Lung (tissue), 17 donors: ENCODE measurements at places on chromosomes 7 and 10. TPM values are rescaled to one million over a fixed set of nuclear protein-coding genes. Genes with fewer than 3 reads are reported as not detected.

DNA sequence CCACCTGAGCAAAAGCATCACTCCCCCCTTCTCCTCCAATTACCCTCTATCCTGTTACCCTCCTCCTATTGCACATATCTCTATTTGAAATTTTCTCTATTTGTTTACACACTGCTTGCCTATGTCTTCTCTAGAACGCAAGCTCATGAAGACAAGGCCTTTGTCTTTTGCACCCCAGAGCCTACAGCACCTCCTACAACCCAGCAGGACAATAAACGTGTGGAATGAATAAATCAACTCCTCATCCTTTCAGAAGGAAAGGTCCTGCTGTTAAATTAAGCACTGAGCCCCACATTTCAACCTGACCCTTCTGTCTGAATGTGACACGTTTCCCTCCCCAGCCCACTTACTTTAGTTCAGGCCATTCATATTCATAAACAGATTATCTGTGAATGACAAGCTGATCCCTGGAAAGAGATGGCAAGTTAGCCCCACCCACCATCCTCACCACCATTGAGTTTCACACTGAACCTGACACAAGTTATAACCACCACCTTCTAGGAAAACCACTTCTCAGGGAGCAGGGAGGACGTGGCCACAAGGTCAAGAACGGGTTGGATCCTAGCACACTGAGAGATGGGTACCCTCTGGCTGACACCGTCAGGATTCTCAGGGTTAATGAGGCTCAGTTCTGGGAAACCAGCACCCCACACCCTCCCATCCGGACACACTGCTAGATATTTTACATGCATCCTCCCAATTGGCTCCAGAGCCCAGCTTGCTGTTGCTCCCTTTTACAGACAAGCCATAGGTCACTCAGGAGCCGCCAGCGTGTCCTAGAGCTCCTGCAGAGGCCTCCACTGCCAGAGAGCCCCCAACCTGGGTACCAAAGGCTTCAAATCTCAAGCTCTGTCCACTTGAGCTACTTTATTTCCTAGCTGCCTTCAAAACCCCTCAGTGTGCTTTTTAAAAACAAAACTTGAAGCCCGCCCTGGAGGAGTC is 934 bp downstream of the PRTFDC1 start:
- peak; percentile 82 for DNase-seq

- DNase-seq = no peak
Observed at GRCh38 chr10:61124756-61125530, 181.0 kb upstream of the RHOBTB1 start.

Gene CADPS2
- 37.9 TPM for total RNA-seq

- no peak for DNase-seq
Observed at GRCh38 chr10:104923501-104923900, 282.4 kb downstream of the SORCS3 start.

DNA sequence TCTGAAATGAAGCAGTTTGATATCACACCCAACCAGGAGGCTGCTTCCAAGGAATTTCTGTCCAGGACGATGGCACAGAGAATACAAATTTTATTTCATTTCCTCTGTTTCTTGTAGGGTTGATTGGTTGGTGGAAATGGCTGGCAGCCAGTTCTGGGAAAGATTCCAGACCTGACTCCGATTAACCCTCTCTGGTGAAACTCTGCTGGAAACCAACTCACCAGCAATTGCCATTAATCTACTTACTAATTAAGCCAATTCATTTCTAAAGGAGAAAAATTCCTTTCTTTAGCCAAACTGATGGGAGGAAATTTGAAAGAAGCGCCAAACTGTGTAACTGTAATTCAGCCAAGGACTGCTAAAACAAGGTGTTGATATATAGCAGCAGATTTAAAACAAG is 10.7 kb downstream of the PTF1A start:
- peak; percentile 17 for DNase-seq

DNA sequence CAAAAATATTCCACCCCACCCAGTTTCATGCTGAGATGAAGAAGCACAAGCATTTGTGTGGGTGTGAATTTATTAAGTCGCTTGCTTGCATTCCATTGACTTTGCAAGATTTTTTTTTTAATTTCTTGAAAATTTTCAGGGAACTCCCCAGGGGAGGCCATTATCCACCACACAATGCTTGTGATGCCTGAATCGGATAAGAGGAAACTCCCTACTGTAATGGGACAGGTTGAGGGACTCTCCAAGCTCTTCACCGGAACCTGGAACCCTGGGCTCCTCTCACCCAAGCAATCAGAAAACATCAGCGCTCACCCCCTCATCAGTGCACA is 153.6 kb upstream of the ZMIZ1 start:
- no peak for DNase-seq

DNA sequence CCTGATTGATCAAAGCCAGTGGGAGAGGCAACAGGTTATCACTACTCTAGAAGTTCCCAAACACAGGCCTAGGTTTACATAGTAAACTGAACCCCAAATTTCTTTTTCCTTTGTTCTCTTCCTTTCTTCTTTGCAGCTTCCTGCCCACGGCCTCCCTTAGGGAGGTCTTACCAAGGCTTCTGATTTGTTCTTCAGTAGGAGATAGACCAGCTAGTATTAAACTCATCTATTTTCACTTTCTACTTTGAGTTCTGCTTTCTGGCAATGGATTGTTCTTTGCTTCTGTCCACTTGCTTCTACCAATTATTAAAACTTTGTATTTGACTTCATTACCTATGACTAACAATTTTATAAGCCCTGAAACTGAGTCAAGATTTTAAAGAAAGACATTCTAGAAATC is 251.2 kb upstream of the FZD1 start:
- DNase-seq = no peak

DNA sequence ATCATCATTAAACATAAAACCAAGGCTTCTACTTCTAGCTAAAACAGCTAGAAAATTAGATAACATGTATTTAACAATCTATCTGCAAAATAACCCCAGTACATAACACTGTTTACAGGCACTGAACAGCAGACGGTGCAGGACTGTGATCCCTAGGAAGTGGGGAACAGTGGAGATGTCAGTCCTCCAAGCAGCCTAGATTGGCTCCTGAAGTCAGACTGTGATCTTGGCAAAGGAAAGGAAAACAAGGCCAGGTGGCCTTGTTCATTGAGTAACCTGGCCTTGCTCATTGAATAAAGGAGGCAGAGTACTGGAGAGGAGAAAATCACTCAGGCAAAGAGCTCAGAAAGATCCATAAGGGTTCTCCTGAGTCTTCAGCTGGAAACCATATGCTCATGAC is 77.7 kb upstream of the DIP2C start:
- DNase-seq = no peak

DNA sequence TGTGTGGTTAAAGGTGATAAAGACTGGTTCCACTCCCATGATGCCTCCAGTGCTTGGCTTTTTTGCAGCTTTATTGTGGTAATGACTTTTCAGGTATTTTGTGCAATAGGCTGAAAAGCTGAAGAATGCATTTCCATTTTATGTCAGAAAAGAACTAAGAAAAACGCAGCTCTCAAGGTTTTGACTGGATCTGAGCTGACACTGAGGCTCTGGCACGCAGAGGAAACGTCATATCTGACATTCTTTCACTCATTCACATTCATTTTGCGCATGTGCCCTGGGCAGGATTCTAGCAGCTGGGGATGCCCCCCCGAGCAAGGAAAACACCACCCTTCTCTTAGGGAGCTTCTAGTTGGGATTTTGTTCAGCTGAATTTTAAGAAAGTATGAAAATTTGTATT is 408.5 kb upstream of the MKI67 start:
- no peak for DNase-seq

DNA sequence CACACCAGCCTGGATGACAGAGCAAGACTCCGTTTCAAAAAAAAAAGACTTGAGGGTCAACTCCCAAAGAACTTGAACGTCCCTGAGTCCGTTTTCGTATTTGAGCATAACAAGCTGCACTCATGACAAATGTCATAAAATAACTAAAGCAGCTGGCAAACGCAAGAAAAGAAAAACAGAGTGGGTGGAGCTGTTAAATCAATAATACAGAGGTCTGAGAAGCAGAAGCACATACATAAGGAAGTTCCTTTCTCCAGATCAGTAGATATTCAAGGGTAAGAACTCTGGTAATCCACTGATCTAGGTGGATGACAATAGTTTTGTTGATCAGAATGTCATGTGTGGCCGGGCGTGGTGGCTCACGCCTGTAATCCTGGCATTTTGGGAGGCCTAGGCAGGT is 150.1 kb downstream of the FAM107B start:
- DNase-seq = no peak

- DNase-seq = no peak
Observed at GRCh38 chr10:77833225-77833624, 93.3 kb downstream of the DLG5 start.

DNA sequence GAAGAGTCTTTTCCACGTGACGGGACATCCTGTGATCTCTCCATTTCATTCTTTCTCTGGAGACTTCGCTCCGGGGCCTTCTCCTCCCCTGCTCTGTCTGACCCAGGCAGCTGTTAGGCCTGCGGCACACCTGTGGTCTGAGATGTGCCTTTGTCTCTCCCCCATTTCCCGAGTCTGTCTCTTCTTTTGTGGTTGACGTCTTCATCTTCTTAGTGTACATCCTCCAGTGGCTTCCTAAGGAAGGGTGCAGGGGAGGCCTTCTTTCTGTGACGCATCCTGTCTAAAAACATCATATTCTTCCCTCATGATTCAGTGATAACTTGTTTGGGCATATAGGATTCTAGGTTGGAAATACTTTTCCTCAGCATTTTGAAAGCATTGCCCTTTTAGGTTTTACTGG is 17.2 kb upstream of the ATP6V0E2 start:
- no peak for DNase-seq
